T-helper 17 cell (primary cell): ENCODE measurements at places on chromosomes 16 and 17. TPM values are rescaled to one million over a fixed set of nuclear protein-coding genes. Genes with fewer than 3 reads are reported as not detected.
A peak's percentile ranks its signal among the peaks of the same experiment; 100 is the strongest.

CALCOCO2 gene
- 152 TPM for total RNA-seq

GRCh38 chr16:57660715-57661463 is 7.2 kb upstream of the ADGRG3 start:
- no peak for DNase-seq
- H3K4me1 ChIP-seq = peaks cover 14% of the 10 kb centered on the region
- H3K36me3 ChIP-seq = no peaks in the 10 kb centered on the region
- H3K27ac ChIP-seq = no peak overlapping the region

DNA sequence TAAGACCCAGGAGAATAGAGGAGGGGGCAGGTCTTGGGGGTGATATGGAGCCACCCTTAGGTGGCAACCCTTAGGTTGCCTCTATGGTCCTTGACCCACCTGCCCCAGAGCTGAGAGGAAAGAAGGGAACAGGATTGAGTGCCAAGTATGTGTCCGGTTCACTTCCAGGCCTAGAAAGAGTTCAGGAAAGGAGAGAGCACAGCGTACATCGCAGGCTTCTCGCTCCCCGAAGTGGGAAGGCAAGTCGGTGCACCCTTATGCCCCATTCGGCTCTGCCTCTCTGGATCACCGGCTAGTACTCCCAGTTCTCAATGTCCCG is 631 bp downstream of the SP6 start:
- peaks cover 32% of the 10 kb centered on the region for H3K4me1 ChIP-seq
- H3K27me3 ChIP-seq = peaks cover 81% of the 10 kb centered on the region
- peak overlapping the region; percentile 76 for H3K4me3 ChIP-seq

- no peak overlapping the region for H3K4me3 ChIP-seq
- peaks cover 3% of the 10 kb centered on the region for H3K36me3 ChIP-seq
Observed at GRCh38 chr17:38809828-38810227, 10.5 kb upstream of the PIP4K2B start.

OR4D1 gene
- total RNA-seq = 1.0 TPM

CACNG3 gene
- not detected for total RNA-seq

DNA sequence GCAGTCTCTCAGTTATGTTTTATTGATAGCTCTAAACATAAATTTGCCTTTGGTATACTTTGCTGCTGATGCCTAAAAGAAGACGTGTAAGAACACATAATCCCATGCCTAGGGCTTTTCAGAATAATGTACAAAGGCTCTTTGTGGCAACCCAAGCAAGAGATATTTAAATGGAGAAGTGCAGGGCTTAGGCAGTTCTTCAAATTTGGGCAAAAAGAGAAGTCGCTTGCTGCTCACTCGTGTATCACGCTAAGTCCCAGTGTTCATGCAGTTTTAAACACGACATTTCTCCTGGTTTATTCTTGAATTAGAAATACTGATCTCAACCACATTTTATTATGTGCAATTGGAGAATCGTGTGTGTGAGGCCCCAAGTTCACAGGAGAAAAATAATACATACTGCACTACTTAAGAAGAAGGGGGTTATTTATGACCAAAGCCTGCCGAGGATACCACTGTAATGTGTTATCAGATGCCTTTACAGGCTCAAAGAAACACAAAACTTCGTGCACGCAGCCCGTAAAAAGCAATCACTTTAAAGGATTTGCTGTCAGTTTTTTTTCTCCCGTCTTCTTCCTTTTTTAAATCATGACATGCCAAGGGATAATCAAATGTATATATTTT is 22.5 kb upstream of the IRX6 start:
- no peaks in the 10 kb centered on the region for H3K36me3 ChIP-seq
- H3K4me3 ChIP-seq = no peak overlapping the region
- H3K27me3 ChIP-seq = peaks cover 41% of the 10 kb centered on the region
- H3K27ac ChIP-seq = no peak overlapping the region
- no peaks in the 10 kb centered on the region for H3K4me1 ChIP-seq
- no peak for DNase-seq

CBLN1 gene
- total RNA-seq = not detected

MAPT gene
- 2.3 TPM for total RNA-seq

DNA sequence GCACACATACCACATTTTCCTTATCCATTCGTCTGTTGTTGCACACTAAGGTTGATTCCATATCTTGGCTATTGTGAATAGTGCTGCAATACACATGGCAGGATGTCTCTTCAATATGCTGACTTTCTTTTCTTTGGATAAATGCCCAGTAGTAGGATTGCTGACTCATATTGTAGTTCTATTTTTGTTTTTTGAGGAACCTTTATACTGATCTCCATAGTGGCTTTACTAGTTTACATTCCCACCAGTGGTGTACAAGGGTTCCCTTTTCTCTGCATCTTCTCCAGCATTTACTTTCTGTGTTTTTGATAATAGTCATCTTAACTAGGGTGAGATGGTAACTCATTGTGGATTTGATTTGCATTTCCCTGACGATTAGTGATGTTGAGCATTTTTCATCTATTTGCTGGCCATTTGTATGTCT is 118.1 kb downstream of the STXBP4 start:
- no peaks in the 10 kb centered on the region for H3K27me3 ChIP-seq
- DNase-seq = no peak
- no peak overlapping the region for H3K4me3 ChIP-seq
- peaks cover 27% of the 10 kb centered on the region for H3K4me1 ChIP-seq
- peaks cover 3% of the 10 kb centered on the region for H3K36me3 ChIP-seq

DNA sequence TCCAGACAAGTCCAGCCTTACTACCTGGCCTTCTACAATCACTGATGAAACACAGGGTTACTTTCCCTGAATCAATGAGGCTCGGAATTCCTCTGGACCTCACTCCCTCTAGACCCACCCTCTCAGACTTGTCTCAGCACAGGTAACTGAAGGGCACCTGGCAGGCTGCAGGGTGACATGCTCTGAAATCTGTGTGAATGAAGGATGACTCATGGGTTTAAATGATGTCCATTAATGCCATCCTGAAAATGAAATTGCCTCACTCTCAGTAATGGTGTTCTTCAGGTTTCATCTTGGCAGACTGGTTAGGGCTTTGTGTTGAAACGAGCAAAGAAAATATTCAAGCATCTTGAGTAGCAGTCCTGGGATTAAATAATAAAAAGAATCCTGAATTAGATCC is 134.4 kb downstream of the MAF start:
- no peaks in the 10 kb centered on the region for H3K27me3 ChIP-seq
- DNase-seq = no peak
- no peak overlapping the region for H3K4me3 ChIP-seq
- no peaks in the 10 kb centered on the region for H3K4me1 ChIP-seq

GRCh38 chr17:3857261-3858105 is 11.4 kb upstream of the NCBP3 start:
- no peak overlapping the region for H3K27ac ChIP-seq
- H3K4me1 ChIP-seq = no peaks in the 10 kb centered on the region
- H3K4me3 ChIP-seq = no peak overlapping the region
- no peak for DNase-seq
- H3K27me3 ChIP-seq = peaks cover 4% of the 10 kb centered on the region

DNA sequence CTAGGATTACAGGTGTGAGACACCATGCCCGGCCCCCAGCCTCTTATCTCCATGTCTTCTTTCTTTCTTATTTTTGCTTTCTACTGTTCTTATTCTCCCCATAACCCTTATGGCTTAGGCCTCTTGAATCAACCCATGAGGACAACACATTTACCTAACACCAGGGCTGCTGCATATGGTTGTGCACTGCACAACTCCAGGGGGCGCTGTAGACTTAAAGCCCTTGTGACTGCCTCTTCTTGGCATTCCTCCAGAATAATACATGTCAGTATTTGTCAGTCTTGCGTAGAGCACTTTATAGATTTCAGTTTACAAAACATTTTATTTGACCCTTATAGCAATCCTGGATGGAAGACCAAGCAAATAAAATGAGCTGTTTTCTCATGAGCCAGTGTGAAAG is 225.0 kb upstream of the SALL1 start:
- H3K4me1 ChIP-seq = no peaks in the 10 kb centered on the region
- no peak for DNase-seq
- H3K27ac ChIP-seq = no peak overlapping the region
- H3K27me3 ChIP-seq = no peaks in the 10 kb centered on the region
- no peak overlapping the region for H3K4me3 ChIP-seq

WFIKKN1 gene
- 0.18 TPM for total RNA-seq

DNA sequence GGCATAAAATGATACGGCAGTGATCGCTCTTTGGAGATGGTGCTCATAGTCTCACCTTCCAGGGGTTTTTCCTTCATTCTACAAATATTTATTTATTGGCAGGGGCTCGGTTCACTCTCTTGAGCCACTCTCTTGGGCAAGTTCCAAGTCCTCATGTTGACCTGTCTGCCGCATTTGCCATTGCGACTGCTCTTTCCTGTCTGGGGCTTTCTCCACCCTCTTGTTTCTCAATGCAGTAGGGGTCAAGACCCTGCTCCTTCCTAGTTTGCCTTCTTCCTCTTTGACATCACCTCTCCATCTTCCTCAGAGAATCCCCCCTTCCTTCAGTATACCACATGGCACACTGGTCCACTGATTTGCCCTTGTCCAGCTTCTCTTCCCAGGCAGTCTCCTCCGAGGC is 21.9 kb upstream of the LRRC75A start:
- peaks cover 10% of the 10 kb centered on the region for H3K36me3 ChIP-seq
- H3K4me3 ChIP-seq = no peak overlapping the region
- H3K27me3 ChIP-seq = peaks cover 49% of the 10 kb centered on the region
- peaks cover 8% of the 10 kb centered on the region for H3K4me1 ChIP-seq
- H3K27ac ChIP-seq = no peak overlapping the region

- no peak for DNase-seq
- H3K36me3 ChIP-seq = no peaks in the 10 kb centered on the region
- H3K4me1 ChIP-seq = peaks cover 24% of the 10 kb centered on the region
- H3K27me3 ChIP-seq = no peaks in the 10 kb centered on the region
Observed at GRCh38 chr16:430904-431303, 5.5 kb downstream of the RAB11FIP3 start.

PYY gene
- total RNA-seq = not detected

DNA sequence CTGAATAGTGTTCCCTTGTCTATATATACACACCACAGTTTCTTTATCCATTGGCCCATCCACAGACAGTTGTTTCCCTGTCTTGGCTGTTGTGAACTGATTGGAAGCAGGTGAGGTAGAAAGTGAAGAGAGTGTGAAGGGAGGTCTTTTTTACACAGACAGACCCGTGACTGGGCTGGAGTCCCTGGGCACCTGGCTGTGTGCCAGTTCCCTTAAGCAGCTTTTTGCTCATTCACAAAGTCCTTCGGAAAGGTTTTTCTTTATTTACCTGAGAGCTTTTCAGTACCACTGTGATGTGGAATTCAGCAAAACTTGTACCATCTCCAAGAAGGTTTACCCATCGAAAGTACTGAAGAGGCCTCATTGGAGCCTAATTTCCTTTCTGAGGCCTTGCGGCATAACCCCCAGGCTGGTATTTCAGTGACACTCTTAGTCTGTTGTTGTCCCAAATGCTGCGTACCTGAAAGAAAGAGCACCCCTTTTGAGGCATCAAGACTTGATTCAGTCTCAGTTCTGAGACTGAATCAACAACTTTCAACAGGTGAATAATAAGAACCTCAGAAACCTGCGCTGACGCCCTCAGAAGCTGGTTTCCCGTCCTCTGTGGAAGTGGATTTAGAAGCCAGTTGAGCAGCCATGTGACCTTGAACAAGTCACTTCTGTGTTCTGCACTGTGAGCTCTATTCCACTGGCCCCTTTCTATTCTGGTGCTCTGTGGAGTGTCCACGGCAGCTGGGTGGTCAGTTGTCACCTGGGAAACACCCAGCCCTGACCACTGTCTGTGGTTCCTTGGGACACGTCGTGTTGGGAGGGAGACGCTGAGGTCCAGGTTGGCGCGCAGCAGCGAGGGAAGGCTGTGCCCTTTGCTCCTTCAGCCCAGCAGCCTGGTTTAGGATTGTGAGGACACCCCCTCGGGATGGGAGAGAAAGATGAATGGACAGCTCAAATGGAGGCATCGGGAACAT is 53.9 kb upstream of the CRISPLD2 start:
- H3K27ac ChIP-seq = peak overlapping the region; percentile 100
- peaks cover 60% of the 10 kb centered on the region for H3K4me1 ChIP-seq
- peaks cover 19% of the 10 kb centered on the region for H3K36me3 ChIP-seq
- peak overlapping the region; percentile 88 for H3K4me3 ChIP-seq
- no peaks in the 10 kb centered on the region for H3K27me3 ChIP-seq
- peak; percentile 19 for DNase-seq

GRCh38 chr16:82845116-82845515 is 218.3 kb downstream of the CDH13 start:
- H3K27ac ChIP-seq = no peak overlapping the region
- DNase-seq = no peak
- H3K36me3 ChIP-seq = no peaks in the 10 kb centered on the region
- H3K4me3 ChIP-seq = no peak overlapping the region
- H3K27me3 ChIP-seq = no peaks in the 10 kb centered on the region

SERPINF2 gene
- 0.67 TPM for total RNA-seq

FBXW10 gene
- not detected for total RNA-seq

KRT36 gene
- not detected for total RNA-seq

AGRP gene
- not detected for total RNA-seq

DNA sequence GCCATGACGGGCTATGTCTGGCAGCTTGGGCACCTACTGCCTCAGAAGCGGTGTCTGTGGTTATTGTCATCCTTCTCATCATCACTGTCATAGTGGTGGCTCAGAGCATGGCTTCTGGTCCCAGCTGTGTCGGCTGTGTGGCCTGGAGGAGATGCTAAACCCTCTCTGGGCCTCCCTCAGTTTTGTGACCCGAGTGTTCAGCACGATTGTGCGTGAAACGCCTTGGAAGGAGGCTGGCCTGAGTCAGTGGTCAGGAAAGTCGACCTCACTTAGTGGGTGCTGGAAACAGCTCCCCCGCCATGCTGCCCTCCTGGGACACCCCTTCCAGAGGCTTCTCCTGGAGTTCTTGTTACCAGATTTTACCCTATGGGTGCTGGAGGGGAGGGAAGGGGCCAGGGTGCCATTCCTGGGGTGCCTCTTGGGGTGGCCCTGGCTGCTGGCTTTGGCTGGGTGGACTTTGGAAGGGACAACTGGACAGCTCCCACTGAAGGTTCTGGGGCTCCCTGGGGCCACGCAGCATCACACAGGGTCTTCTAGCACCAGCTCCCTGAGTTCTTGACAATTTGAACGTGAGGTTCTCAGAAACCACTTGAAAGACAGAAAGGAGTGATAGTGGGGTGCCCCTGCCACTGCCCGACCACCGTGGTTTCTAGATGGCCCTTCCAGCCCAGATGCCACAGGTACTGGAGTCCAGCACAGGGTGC is 226.5 kb upstream of the GSE1 start:
- H3K27ac ChIP-seq = no peak overlapping the region
- H3K36me3 ChIP-seq = no peaks in the 10 kb centered on the region
- H3K27me3 ChIP-seq = peaks cover 7% of the 10 kb centered on the region

GRCh38 chr17:31488264-31488981 is 96.9 kb downstream of the RAB11FIP4 start:
- H3K27me3 ChIP-seq = no peaks in the 10 kb centered on the region
- no peak for DNase-seq
- H3K36me3 ChIP-seq = no peaks in the 10 kb centered on the region

CLCN7 gene
- 93.9 TPM for total RNA-seq

- no peak overlapping the region for H3K27ac ChIP-seq
- no peak for DNase-seq
- H3K4me3 ChIP-seq = no peak overlapping the region
- H3K4me1 ChIP-seq = peaks cover 8% of the 10 kb centered on the region
- H3K27me3 ChIP-seq = no peaks in the 10 kb centered on the region
Observed at GRCh38 chr17:9537177-9537776, 38.3 kb downstream of the STX8 start.
